ENCODE measurements at places on chromosomes 7 and 10. TPM values are rescaled to one million over a fixed set of nuclear protein-coding genes. Genes with fewer than 3 reads are reported as not detected.

- DNase-seq, result no peak
Observed at GRCh38 chr10:24091256-24091655, 117.7 kb upstream of the KIAA1217 start.

The HPS6 gene
- polyA plus RNA-seq, result 12.5 TPM

DNA sequence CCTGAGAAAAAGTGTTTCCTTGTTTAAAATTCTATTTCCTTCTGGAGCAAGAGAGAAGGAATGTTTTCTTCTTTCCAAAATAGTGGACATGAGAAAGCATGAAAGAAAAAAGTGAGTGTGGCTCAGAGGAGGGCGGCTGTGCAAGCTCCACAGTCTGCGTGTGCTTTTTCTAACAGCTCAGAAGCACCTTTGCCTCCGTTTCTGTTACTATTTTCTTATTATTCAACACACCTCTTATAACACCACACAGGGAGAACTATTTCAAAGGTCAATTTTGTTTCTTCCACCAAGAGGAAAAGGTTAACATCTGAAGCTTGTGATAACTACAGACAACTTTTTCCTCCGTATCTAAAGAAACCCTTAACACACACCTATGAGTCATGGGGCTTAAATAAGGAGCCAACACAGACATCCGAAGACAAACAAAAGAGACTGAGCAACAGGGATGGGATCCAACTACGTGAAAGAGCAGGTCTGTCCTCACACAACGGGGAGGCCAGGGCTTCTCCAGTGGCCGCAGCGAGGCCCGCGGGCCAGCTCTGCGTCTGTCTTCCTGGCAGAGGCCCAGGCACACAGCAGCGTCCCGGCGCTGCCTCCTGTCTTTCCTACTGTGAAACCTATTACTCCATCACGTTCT lies 36.2 kb upstream of the NCAPG2 start:
- DNase-seq, result no peak

The HOXA7 gene
- polyA plus RNA-seq, result 27.6 TPM

- DNase-seq, result no peak
Observed at GRCh38 chr10:29846881-29847280, 212.1 kb upstream of the SVIL start.

DNA sequence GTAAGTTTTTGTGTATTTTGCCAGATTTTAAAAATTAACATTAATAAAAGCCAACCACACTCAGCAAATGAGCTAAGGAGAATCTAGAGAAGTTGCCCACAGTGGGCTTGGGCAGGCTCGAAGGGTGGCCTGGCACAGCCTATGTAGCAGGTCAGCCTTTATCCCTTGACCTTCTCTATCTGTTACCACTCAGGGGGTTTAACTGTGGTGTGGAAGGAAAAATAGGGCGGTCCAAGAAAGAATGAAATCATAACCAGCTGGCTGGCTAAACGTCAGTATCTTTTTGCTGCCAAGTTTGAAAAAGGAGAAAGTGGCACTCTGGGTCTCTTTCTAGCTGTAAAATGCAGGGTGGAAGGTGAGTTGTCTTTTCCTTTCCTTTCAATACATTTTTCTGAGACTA lies 130.3 kb upstream of the ASAH2 start:
- DNase-seq, result no peak

GRCh38 chr7:49883933-49884332 lies 110.5 kb downstream of the VWC2 start:
- DNase-seq, result no peak

The REPIN1 gene
- 76.5 TPM for polyA plus RNA-seq

DNA sequence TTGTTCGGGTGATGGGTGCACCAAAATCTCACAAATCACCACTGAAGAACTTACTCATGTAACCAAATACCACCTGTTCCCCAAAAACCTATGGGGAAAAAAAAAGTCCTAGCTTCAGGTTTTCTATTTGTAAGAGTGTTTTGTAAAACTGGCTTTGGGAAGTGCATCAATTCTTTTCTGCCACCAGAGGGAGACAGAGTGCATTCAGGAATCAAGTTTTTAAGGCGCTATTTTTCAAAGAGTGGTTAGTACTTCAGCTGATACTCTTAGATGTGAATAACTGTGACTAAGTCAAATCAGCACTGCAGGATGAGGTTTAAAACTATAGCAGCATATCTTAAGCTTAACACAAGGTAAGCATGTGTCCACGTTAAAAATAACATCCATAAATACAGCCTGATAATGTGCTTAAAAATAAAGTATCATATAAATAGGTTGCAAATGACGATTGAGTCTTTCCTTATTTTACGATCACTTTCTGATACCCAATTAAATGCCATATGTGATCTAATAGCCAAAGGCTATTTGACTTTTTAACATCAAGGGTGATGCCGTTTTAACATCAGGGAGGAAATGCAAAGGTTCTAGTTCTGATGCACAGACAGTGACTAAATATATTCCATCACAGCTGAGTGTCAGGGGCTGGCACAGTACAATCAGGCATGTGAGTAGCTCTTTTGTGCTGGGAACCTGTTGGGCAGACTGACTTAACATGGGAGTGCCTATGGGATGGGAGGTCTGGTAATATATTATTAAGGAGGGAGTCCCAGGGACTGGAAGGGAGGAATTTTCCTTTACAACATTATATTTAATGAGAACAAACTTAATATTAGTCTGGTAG lies 10.6 kb upstream of the LYZL2 start:
- DNase-seq, result peak; percentile 50

The LZTS2 gene
- 42.3 TPM for polyA plus RNA-seq

The ZNF316 gene
- 37.9 TPM for polyA plus RNA-seq

- DNase-seq, result no peak
Observed at GRCh38 chr10:126373972-126374371, 14.3 kb downstream of the ADAM12 start.

GRCh38 chr7:94957061-94957460 lies 49.7 kb downstream of the PPP1R9A start:
- no peak for DNase-seq

DNA sequence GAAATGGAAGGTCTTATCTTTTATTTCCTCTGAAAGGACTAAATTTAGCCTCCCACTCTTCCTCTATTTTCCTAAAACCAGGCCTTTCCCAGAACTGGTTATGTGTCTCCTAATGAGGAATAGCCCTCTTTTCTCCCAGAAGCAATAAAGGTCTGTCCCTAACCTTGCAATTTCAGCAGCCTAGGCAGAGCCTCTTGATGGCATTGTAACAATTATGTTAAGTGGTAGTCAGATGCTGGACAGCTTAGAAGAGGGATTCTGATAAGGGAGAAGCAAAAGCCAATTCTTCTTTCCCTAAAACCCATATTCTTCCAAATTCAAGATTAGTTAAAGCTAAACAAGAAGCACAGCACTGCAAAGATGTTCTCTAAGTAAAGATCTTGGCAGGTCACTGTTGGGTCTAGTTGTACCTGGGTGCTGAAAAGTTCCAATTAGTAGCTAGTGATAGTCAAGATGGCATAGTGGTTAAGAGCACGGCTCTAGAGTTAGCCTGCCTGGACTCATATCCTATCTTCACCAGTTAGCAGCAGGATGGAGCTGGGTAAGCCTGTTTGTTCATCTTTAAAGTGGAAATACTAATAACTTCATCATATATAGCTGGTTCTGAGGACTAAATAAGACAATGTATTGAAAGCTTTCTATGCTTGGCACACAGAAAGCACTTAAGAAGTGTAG lies 14.3 kb upstream of the KCNIP2 start:
- DNase-seq, result no peak

The ZNF727 gene
- 0.32 TPM for polyA plus RNA-seq

DNA sequence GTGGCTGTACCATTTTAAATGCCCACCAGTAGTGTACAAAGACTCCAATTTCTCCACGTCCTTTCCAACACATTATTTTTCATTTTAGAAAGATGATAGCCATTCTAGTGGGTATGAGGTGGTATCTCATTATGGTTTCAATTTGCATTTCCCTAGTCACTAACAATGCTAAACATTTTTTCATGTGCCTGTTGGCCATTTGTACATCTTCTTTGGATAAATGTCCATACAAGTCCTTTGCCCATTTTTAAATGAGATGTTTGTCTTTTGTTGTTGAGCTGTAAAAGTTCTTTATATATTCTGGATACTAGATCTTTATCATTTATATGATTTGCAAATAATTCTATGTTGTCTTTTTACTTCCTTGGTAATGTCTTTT lies 18.9 kb upstream of the BPGM start:
- no peak for DNase-seq

GRCh38 chr7:7257899-7258692 lies 75.8 kb downstream of the C1GALT1 start:
- DNase-seq, result no peak

DNA sequence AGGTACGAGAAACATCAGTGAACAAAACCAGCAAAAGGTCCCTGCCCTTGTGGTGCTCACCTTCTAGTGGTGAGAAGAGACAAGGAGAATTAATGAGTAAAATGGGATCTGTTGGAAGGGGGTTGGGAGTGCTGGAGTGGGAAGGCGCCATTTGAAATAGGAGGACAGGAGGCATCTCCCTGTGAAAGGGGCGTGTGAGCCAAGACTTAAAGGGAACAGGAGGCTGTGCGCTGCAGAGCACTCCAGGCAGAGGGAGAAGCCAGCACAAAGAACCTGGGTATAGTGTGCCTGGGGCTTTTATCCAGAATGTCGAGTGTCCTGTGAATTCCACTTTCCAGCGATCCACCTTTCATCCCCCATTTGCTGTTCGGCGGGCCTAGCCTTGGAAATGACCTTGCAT lies 497.9 kb upstream of the GALNT17 start:
- no peak for DNase-seq

The HMX2 gene
- 1.4 TPM for polyA plus RNA-seq

DNA sequence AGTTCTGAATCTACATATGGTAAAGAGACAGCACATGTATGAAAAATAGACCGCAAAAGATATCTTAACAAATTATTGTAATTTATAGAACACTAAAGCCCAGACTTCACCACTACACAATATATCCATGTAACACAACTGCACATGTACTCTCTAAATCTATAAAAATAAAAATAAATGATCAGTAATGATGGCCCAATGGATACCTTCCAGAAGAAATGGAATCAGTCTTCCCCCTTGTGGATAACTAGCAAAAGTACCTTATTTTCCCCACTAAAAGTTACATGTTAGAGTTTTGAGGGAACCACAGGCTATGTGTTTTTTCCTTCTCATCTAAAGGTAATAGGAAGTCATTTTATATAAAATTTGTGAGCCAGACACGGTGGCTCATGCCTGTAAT lies 25.7 kb downstream of the C7orf25 start:
- DNase-seq, result no peak

DNA sequence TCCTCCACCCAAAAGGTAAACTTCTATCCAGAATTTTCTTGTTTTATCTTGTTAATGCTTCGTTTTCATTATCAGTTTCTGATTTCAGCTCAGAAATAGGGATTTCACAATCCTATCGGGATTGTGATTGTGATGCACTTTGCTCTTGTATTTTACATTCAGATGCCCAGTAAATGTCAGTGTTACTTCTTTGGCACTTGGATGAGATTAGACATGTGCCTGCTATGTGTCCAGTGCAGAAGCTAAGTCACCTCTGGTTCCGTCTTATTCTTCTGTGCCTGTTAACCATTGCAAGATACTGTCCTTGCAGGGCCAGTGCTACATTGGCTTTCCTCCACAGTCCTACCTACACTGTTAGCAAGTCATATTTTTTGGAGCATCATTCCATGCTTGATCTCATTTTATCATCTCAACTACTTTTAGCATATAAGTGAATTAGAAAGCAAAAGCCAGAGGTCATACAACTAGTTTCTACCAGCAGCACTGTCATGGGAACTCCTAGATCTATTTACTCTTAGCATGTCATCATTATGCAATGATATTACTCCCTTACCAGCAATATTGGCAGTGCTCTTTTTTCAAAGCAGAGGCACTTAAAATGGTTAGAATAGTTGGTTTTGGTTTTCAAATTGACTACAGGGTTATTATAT lies 26.7 kb downstream of the ZNF277 start:
- DNase-seq, result no peak

The PLEKHS1 gene
- polyA plus RNA-seq, result 0.21 TPM

The NRCAM gene
- polyA plus RNA-seq, result 24.1 TPM

The PPP1R3C gene
- polyA plus RNA-seq, result 41.9 TPM

The GLI3 gene
- 14.5 TPM for polyA plus RNA-seq

DNA sequence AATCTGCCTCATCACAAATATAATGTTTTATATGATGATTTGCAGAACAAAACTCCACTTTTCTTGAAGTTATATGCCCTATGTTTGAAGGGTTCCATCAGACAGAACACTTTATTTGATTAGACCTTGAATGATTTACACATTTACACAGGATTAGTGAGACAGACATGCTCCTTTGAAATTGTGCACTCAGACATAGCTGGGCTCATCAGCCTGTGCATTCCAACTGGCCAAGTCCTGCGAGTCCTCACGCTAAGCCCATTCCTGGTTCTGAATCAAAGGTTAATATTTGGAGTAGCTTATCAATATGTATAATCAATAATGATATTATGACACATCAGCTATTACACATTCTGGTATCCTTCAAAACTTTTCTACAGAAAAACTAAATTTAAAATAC lies 173.6 kb downstream of the MBL2 start:
- DNase-seq, result no peak

The IFIT1 gene
- 22.9 TPM for polyA plus RNA-seq

The SPAG6 gene
- 0.75 TPM for polyA plus RNA-seq

- no peak for DNase-seq
Observed at GRCh38 chr7:149887311-149887710, 13.5 kb downstream of the ATP6V0E2 start.

GRCh38 chr10:47415520-47416304 lies 31.6 kb upstream of the ZNF488 start:
- no peak for DNase-seq

The ANKRD30A gene
- polyA plus RNA-seq, result not detected
